ENCODE measurements at places on chromosomes 2 and 18. TPM values are rescaled to one million over a fixed set of nuclear protein-coding genes. Genes with fewer than 3 reads are reported as not detected.

The ZBTB7C gene
- 1.0 TPM for total RNA-seq

The BOLL gene
- not detected for total RNA-seq

The PCBP1 gene
- total RNA-seq = 88.5 TPM

The SCN2A gene
- 2.9 TPM for total RNA-seq

The IL36B gene
- not detected for total RNA-seq

- no peaks in the 10 kb centered on the region for H3K27me3 ChIP-seq
- DNase-seq = no peak
- no peaks in the 10 kb centered on the region for H3K36me3 ChIP-seq
- no peaks in the 10 kb centered on the region for H3K4me1 ChIP-seq
- H3K27ac ChIP-seq = no peak overlapping the region
Measured at GRCh38 chr2:219803294-219803693, 175.9 kb downstream of the SLC4A3 start.

DNA sequence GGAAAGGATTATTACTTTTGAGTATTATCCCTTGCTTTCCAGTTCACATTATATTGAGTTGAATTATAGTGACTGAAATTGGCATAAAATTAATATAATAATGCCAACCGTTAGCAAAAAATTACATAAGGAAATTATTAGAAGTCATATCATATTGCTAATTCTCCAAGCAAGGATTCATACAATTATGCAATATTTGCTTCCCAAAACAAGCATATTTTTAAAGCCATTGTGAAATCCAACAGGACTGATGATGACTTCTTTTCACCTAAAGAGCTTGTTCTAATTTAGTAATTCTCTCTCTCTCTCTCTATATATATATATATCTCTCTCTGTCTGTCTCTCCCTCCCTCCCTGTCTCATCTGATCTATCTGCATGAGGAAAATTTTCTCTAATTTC, 283.5 kb downstream of the DSEL start:
- no peaks in the 10 kb centered on the region for H3K27me3 ChIP-seq
- no peak overlapping the region for H3K27ac ChIP-seq
- H3K4me3 ChIP-seq = no peak overlapping the region
- DNase-seq = no peak
- H3K4me1 ChIP-seq = no peaks in the 10 kb centered on the region

DNA sequence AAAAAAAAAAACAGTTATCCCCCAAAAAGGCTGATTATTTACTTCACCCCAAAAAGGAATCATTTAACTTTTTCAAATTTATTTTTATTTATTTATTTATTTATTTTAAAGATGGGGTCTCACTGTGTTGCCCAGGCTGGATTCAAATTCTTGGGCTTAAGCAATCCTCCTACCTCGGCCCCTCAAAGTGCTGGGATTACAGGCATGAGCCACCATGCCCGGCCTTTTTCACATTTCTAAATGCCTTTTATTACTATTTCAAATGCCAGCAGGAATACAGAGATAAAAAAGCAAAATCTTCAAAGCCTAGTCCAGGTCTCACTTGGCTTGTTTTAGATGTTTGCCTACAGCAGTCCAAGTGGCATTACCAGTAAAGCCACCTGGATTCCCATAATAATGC, 239.1 kb downstream of the ALPK2 start:
- no peak overlapping the region for H3K27ac ChIP-seq
- H3K27me3 ChIP-seq = no peaks in the 10 kb centered on the region
- H3K4me3 ChIP-seq = no peak overlapping the region
- no peaks in the 10 kb centered on the region for H3K36me3 ChIP-seq

DNA sequence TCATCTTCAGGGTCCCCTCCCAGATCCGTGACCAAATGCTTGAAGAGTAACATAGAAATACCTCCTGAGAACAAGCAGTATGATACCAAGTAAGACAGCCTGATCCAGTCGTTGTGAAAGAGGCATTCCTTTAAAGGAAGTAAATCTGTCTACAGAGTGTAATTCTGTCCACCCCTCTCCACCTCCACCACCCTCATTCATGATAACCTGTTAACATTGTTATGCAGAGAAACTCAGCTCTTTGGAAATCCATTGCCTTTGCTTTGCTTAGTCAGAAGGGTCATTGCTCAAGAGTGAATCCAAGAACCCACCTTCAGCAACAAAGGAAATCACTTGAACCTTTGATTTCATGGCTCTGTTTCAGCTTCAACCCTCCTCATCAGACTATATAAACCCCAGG, 155.6 kb downstream of the CYP26B1 start:
- H3K36me3 ChIP-seq = no peaks in the 10 kb centered on the region
- no peak for DNase-seq
- no peaks in the 10 kb centered on the region for H3K4me1 ChIP-seq
- H3K27ac ChIP-seq = no peak overlapping the region

DNA sequence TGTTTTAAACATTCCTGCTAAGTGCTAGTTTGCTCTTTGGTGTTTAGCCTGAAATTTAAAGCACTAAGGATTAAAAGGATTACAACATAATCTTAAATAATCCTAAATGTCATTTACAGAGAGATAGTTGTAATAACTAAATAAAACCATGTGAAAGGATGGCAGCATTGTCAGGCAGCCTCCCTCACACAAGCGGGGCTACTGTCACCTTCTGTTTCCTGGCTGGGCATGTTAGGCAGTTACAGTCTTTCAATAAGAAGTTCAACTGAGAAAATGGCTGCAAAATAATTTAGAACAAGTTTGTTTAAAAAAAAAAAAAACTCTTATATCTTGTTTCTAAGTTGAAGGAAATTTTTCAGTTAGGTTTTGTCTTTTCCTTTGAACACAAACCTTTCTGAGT, 124.9 kb downstream of the ARHGAP15 start:
- H3K27me3 ChIP-seq = peaks cover 8% of the 10 kb centered on the region
- no peaks in the 10 kb centered on the region for H3K36me3 ChIP-seq
- H3K4me3 ChIP-seq = no peak overlapping the region
- DNase-seq = no peak

DNA sequence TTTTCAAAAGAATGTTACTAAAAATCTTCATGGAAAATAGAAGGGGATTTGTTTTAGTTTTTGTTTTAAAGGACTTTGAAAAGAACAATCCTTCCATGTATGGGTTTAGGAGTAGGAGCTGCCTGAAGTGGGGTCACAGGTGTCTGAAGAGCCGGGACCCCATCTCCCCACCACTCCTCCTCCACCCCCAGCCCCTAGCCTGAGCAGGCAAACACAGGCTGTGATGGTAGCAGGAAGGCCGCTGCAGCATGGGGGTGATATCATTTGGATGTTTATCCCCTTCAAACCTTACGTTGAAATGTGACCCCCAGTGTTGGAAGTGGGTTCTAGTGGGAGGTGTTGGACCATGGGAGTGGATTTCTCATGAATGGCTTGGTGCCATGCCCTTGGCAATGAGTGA, 93.0 kb downstream of the ZBTB7C start:
- H3K27me3 ChIP-seq = peaks cover 2% of the 10 kb centered on the region
- no peak overlapping the region for H3K4me3 ChIP-seq
- no peak for DNase-seq
- no peaks in the 10 kb centered on the region for H3K36me3 ChIP-seq

DNA sequence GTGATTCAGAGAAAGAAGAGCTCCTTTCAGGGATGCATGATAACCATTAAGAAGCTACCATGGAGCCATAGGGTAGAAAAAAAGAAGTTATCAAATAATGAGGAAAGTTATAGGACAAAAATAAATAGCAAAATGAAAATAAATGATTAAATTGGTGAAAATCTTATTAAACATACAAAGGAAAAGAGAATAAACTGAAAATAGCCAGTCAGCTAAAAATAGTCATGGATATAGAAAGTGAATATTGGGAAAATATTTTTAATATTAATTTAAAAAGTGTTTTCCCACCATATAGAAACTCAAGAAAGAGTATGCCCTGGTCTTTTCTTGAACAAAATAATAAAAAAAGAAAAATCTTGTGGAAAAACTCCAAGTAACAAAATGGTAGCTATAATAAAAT, 209.2 kb upstream of the CDH19 start:
- DNase-seq = no peak
- H3K4me3 ChIP-seq = no peak overlapping the region
- no peaks in the 10 kb centered on the region for H3K27me3 ChIP-seq
- no peaks in the 10 kb centered on the region for H3K36me3 ChIP-seq
- no peaks in the 10 kb centered on the region for H3K4me1 ChIP-seq
- no peak overlapping the region for H3K27ac ChIP-seq

- H3K27me3 ChIP-seq = no peaks in the 10 kb centered on the region
- H3K27ac ChIP-seq = no peak overlapping the region
- DNase-seq = no peak
- no peaks in the 10 kb centered on the region for H3K36me3 ChIP-seq
Measured at GRCh38 chr18:72316497-72316896, 227.6 kb downstream of the CBLN2 start.

- no peaks in the 10 kb centered on the region for H3K27me3 ChIP-seq
- no peak overlapping the region for H3K4me3 ChIP-seq
- peaks cover 3% of the 10 kb centered on the region for H3K4me1 ChIP-seq
- DNase-seq = no peak
- H3K36me3 ChIP-seq = no peaks in the 10 kb centered on the region
Measured at GRCh38 chr2:20415511-20415918, 31.4 kb upstream of the RHOB start.

DNA sequence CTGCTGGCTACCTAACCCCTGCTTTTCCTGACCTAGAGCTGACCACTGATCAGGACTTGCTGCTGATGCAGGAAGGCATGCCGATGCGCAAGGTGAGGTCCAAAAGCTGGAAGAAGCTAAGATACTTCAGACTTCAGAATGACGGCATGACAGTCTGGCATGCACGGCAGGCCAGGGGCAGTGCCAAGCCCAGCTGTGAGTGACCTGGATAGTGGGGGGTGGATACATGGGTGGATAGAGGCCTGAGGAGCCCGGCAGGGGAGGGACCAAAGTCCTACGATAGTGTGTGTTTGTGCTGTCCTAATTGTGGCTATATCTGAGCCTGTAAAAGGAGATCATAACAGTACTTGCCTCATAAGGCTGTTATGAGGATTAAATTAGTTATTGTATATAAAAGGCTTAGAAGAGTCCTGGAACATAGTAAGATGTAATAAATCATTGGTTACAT, 8.2 kb downstream of the PLCD4 start:
- H3K27ac ChIP-seq = no peak overlapping the region
- H3K27me3 ChIP-seq = no peaks in the 10 kb centered on the region
- no peaks in the 10 kb centered on the region for H3K36me3 ChIP-seq
- peak; percentile 50 for DNase-seq

- H3K4me3 ChIP-seq = no peak overlapping the region
- H3K36me3 ChIP-seq = no peaks in the 10 kb centered on the region
- H3K27ac ChIP-seq = no peak overlapping the region
- DNase-seq = no peak
- peaks cover 6% of the 10 kb centered on the region for H3K27me3 ChIP-seq
- H3K4me1 ChIP-seq = no peaks in the 10 kb centered on the region
Measured at GRCh38 chr2:1607236-1607920, 136.9 kb downstream of the PXDN start.

DNA sequence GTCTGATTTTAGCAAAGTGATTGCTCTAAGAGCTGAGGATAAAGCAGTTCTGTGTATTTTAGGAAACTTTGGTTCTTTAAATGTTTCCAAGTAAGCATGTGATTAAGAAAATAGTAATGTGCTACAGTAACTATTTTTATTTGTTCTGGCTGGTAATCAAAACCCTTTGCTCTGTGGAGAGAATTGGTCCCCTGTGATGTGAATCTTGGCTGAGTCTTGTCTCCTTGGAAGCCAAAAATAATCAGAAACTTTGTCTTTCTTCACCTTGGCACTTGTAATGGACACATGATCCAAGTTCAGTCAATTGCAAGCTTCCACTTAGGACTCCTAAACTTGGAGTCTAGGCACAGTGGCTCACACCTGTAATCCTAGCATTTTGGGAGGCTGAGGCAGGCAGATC, 422.7 kb upstream of the CDH20 start:
- no peak overlapping the region for H3K4me3 ChIP-seq
- H3K36me3 ChIP-seq = no peaks in the 10 kb centered on the region
- H3K27me3 ChIP-seq = no peaks in the 10 kb centered on the region
- DNase-seq = no peak
- H3K4me1 ChIP-seq = no peaks in the 10 kb centered on the region

DNA sequence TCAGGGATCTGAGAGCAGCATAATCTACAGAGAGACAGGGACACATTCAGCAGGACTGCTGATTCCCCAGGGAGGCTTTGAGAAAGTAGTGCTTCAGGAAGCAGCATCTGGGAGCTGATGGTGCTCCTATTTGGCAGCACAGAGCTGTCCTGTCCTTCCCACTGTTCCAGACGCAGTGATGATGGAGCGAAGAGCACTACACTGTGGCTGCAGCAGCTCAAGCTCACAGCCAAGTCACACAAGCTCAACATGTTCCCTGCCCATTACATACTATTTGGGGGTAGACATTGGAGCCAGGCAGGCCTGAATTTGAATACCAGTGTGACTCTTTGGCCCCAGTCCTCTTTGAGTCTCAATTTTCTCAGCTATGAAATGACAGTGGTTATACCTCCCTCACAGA, 15.2 kb upstream of the GALM start:
- no peaks in the 10 kb centered on the region for H3K36me3 ChIP-seq
- DNase-seq = no peak
- H3K4me1 ChIP-seq = peaks cover 6% of the 10 kb centered on the region
- H3K4me3 ChIP-seq = no peak overlapping the region
- H3K27ac ChIP-seq = no peak overlapping the region

DNA sequence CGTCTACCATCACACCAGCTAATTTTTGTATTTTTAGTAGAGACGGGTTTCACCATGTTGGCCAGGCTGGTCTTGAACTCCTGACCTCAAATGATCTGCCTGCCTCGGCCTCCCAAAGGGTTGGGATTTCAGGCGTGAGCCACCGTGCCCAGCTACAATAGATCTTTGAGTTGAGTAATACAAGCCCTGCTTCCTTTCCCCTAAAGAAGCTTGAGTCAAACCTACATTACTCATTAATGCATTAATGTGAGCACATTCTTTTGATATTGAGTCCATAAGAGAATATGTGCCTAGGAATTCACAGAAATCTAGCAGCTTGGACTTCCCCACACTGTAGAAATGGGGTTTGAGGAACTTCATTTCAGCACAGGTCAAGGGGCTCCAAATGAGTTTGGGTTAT, 39.6 kb downstream of the PSMG2 start:
- H3K4me1 ChIP-seq = no peaks in the 10 kb centered on the region
- H3K27ac ChIP-seq = no peak overlapping the region
- no peak overlapping the region for H3K4me3 ChIP-seq
- no peaks in the 10 kb centered on the region for H3K27me3 ChIP-seq
- no peak for DNase-seq

GRCh38 chr2:74658516-74658915, 4.5 kb downstream of the SEMA4F start:
- no peak overlapping the region for H3K27ac ChIP-seq
- peaks cover 5% of the 10 kb centered on the region for H3K4me1 ChIP-seq
- H3K27me3 ChIP-seq = no peaks in the 10 kb centered on the region
- H3K36me3 ChIP-seq = no peaks in the 10 kb centered on the region
- no peak for DNase-seq

GRCh38 chr2:27721884-27722485, 49.5 kb upstream of the MRPL33 start:
- H3K4me3 ChIP-seq = no peak overlapping the region
- H3K36me3 ChIP-seq = no peaks in the 10 kb centered on the region
- no peak overlapping the region for H3K27ac ChIP-seq
- DNase-seq = no peak
- peaks cover 14% of the 10 kb centered on the region for H3K4me1 ChIP-seq
